ENCODE measurements at places on chromosomes 3 and 15. TPM values are rescaled to one million over a fixed set of nuclear protein-coding genes. Genes with fewer than 3 reads are reported as not detected.

CCDC54 gene
- not detected for total RNA-seq

LRRN1 gene
- total RNA-seq = 1.8 TPM

ERC2 gene
- 0.18 TPM for total RNA-seq

CHRD gene
- total RNA-seq = 17.3 TPM

UTS2B gene
- total RNA-seq = not detected

USP13 gene
- total RNA-seq = 3.1 TPM

ARHGAP11A gene
- total RNA-seq = 22.3 TPM

GRCh38 chr15:29063646-29064045 lies 177.9 kb downstream of the APBA2 start:
- H3K27me3 ChIP-seq = no peaks in the 10 kb centered on the region
- no peak for DNase-seq
- no peaks in the 10 kb centered on the region for H3K4me1 ChIP-seq
- no peaks in the 10 kb centered on the region for H3K36me3 ChIP-seq

DNA sequence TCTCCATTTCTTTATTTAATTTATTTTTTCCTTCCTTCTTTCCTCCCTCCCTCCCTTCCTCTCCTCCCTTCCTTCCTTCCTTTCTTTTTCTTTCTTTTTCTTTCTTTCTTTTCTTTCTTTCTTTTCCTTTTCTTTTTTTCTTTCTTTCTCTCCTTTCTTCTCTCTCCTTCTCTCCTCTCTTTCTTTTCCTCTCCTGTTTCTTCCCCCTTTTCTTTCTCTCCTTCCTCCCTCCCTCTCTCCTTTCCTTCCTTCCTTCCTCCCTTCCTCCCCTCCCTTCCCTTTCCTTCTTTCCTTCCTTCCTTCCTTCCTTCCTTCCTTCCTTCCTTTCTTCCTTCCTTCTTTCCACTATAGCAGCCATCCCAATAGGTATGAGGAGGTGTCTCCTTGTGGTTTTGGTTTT lies 6.8 kb upstream of the PDIA5 start:
- H3K27ac ChIP-seq = no peak overlapping the region
- no peaks in the 10 kb centered on the region for H3K36me3 ChIP-seq
- H3K27me3 ChIP-seq = no peaks in the 10 kb centered on the region

- H3K4me3 ChIP-seq = no peak overlapping the region
- no peak for DNase-seq
- no peaks in the 10 kb centered on the region for H3K27me3 ChIP-seq
- no peaks in the 10 kb centered on the region for H3K4me1 ChIP-seq
- H3K27ac ChIP-seq = no peak overlapping the region
- H3K36me3 ChIP-seq = no peaks in the 10 kb centered on the region
These were observed 34.5 kb downstream of the PLA2G4D start for GRCh38 chr15:42059661-42060476.

DNA sequence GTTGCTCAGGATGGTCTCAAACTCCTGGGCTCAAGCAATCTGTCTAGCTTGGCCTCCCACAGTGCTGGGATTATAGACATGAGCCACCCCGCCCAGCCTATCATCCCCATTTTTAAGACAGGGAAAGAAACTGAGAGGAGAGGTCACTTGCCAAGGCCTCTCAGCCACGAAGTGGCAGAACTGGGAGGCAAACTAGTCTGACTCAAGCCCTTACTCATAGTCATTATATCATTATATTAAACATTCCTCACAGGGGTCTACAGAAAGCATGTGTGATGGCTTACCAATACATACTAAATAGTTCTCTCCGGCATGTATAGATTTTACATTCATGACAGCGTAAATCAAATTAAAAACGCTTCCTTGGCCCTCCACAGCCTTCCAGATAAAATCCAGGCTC lies 62.0 kb upstream of the ZBTB38 start:
- H3K4me1 ChIP-seq = no peaks in the 10 kb centered on the region
- H3K4me3 ChIP-seq = no peak overlapping the region
- no peaks in the 10 kb centered on the region for H3K36me3 ChIP-seq
- no peak overlapping the region for H3K27ac ChIP-seq

DNA sequence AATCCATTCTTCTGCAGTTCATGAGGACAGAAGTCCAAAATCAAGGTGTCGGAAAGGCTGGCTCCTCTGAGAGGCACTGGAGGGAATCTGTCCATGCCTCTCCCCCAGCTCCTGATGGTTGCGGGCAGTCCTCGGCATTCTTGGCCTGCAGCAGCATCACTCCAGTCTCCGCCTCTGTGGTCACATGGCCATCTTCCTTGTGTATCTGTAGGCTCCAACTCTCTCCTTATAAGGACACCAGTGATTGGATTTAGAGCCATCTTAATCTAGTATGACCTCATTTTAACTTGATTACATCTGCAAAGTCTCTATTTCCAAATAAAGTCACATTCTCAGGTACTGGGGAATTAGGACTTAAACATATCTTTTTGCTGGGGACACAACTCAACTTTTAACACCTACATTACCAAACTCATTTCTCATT lies 56.0 kb upstream of the FLNB start:
- no peak for DNase-seq
- peak overlapping the region; percentile 76 for H3K27ac ChIP-seq
- H3K27me3 ChIP-seq = no peaks in the 10 kb centered on the region
- H3K4me1 ChIP-seq = peaks cover 4% of the 10 kb centered on the region

GRCh38 chr15:93649691-93650235 lies 560.8 kb upstream of the RGMA start:
- H3K27ac ChIP-seq = no peak overlapping the region
- H3K4me3 ChIP-seq = no peak overlapping the region
- no peaks in the 10 kb centered on the region for H3K4me1 ChIP-seq
- no peaks in the 10 kb centered on the region for H3K27me3 ChIP-seq
- DNase-seq = no peak
- H3K36me3 ChIP-seq = no peaks in the 10 kb centered on the region

DNA sequence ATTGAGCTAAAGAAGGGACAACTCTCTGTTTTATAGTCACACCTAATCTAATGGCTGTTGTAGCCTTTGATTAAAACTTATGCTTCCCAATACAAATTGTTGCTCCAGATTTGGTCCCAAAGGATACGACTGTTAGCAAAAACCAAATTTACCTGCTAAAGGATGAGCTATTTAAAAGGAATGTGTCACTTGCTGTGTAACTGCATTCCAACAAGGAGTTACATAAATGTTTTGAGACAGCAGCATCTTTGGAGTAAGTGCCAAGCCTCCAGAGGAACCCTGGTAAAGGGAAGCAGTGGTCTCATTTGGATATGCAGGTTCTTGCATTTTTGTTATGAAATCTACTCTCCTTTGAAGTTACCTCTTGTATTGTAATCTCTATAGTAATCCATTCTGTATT lies 233.3 kb downstream of the THSD4 start:
- H3K36me3 ChIP-seq = no peaks in the 10 kb centered on the region
- H3K27ac ChIP-seq = no peak overlapping the region
- no peak overlapping the region for H3K4me3 ChIP-seq
- no peaks in the 10 kb centered on the region for H3K27me3 ChIP-seq
- no peak for DNase-seq

GRCh38 chr15:48579945-48580671 lies 65.4 kb downstream of the FBN1 start:
- no peaks in the 10 kb centered on the region for H3K4me1 ChIP-seq
- H3K36me3 ChIP-seq = no peaks in the 10 kb centered on the region
- DNase-seq = no peak
- no peak overlapping the region for H3K27ac ChIP-seq

- peak overlapping the region; percentile 72 for H3K27ac ChIP-seq
- peak; percentile 90 for DNase-seq
- H3K36me3 ChIP-seq = no peaks in the 10 kb centered on the region
- H3K27me3 ChIP-seq = no peaks in the 10 kb centered on the region
- peak overlapping the region; percentile 52 for H3K4me3 ChIP-seq
- H3K4me1 ChIP-seq = peaks cover 8% of the 10 kb centered on the region
These were observed 588 bp upstream of the VIPR1 start for GRCh38 chr3:42501681-42502428.

- H3K27me3 ChIP-seq = no peaks in the 10 kb centered on the region
- H3K4me1 ChIP-seq = no peaks in the 10 kb centered on the region
- H3K27ac ChIP-seq = no peak overlapping the region
These were observed 25.7 kb downstream of the CGGBP1 start for GRCh38 chr3:88033079-88033478.

DNA sequence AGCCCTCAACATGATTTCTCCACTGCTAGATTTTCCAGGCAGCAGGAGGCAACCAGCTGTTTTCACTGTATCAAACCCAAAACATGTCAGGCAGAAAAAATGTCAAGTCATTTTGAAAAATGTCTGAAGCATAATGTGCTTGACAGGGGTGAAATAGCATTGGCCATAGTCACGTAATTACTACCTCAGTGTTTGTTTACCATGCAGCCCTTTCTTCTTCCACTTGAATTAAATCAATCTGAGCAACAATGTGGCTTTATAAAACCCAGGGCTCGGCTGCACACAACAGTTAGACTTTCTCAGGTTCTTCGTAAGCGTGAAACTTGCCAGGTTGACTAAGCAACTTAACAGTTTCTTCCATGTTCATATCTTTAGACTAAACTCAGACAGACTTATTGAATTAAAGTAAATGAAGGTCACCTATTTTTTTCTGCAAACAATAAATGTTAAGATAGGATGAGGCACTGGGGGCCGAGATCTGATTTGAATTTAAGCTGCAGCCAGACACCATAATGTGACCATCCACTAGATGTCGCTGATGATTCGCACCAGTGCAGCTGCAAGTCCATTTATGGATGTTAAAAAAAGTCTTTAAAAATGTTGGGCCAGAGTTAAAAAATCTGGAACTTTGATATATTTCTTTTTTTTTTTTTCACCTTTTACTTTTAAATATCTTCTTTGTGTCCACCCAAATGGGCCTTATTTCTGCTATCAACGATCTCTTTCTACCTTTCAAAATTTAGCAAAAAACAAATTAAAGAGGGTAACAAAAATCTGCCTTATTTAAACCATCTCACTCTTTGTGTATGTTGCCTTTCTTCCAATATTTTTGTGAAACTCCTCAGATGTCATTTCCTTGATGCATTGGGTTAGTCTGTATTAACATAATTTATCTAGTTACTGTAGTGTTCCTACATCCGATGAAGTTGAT lies 305.9 kb downstream of the CACNA2D3 start:
- H3K27ac ChIP-seq = no peak overlapping the region
- peak; percentile 63 for DNase-seq
- H3K4me1 ChIP-seq = no peaks in the 10 kb centered on the region
- H3K36me3 ChIP-seq = no peaks in the 10 kb centered on the region
- H3K27me3 ChIP-seq = no peaks in the 10 kb centered on the region
- H3K4me3 ChIP-seq = no peak overlapping the region

- H3K27me3 ChIP-seq = no peaks in the 10 kb centered on the region
- H3K4me1 ChIP-seq = no peaks in the 10 kb centered on the region
- DNase-seq = no peak
- no peak overlapping the region for H3K27ac ChIP-seq
These were observed 14.1 kb downstream of the ANAPC13 start for GRCh38 chr3:134471521-134472193.

- no peak overlapping the region for H3K4me3 ChIP-seq
- no peak for DNase-seq
- H3K36me3 ChIP-seq = no peaks in the 10 kb centered on the region
- H3K4me1 ChIP-seq = no peaks in the 10 kb centered on the region
These were observed 24.8 kb downstream of the TRNT1 start for GRCh38 chr3:3151513-3151912.

DNA sequence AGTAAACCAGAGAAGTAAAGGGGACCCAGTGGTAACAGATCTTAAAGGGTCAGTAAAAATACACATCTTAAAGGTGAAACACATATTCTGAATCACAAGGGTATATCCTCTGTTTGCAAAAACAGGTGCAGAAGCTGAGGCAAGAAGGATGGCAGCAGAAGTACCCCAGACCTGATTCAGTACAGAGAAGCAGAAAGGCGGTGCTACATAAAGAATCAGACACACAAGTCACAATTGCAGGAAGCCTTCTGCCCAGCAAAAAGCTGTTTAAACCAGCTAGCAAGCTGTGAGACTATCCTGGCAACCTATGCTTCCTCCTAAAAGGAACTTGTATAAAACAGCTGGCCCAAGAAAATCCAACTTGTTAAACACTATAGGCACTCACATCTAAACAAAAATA lies 49.4 kb downstream of the ZNF280D start:
- H3K4me3 ChIP-seq = no peak overlapping the region
- no peaks in the 10 kb centered on the region for H3K27me3 ChIP-seq
- no peaks in the 10 kb centered on the region for H3K36me3 ChIP-seq
- H3K27ac ChIP-seq = no peak overlapping the region

DNA sequence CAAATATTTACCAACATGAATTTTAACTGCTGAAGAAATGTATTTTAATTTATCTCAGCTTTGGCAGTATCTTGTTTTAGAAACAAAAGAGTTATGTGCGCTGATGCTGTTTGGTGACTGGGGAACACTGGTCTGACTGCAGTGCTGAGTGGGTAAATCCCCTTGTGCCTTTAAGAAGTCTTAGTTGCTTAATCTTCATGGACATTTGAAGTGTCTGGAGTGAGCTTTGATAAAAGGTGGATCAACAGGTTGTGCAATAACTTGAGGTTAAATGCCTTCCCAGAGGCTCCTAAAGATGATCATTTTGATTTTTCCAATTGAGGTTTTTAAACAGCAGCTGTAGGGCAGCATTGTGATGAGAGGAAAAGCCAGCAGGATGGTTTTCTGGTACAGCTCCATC lies 68.7 kb downstream of the TP63 start:
- no peak overlapping the region for H3K4me3 ChIP-seq
- H3K4me1 ChIP-seq = no peaks in the 10 kb centered on the region

DNA sequence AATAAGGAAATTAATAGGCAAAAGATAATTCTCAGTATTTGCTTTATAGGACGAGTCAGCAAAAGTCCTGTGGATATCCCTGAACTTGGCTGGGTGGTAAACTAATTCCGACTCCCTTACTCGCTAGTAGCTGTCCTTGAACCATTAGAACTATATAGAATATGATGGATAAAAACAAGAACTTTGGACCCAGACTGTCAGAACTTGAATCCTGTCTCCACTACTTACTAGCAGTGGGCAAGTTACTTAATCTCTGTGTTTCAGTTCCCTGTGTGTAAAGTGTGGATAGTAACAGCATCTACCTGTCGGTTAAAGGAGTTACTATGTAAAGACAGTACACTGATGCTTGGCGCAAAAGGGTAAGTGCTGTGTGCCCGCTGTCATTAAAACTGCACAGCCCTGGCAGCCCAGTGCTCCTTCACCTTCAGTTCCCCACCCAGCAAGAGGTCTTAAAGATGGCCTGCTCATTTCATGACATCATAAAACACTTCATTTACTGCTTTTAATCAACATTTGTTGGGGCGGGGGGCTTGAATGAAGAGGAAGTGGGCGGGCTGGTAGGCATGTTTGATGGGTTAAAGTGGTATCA lies 7.3 kb downstream of the TPM1 start:
- no peak overlapping the region for H3K4me3 ChIP-seq
- no peaks in the 10 kb centered on the region for H3K36me3 ChIP-seq
- DNase-seq = no peak
- H3K27me3 ChIP-seq = no peaks in the 10 kb centered on the region
